ENCODE measurements at places on chromosomes 13 and 19.
A peak's percentile ranks its signal among the peaks of the same experiment; 100 is the strongest.

- DNase-seq, result peak; percentile 32
Measured at GRCh38 chr19:41480336-41480735, 37.4 kb downstream of the ERICH4 start.

DNA sequence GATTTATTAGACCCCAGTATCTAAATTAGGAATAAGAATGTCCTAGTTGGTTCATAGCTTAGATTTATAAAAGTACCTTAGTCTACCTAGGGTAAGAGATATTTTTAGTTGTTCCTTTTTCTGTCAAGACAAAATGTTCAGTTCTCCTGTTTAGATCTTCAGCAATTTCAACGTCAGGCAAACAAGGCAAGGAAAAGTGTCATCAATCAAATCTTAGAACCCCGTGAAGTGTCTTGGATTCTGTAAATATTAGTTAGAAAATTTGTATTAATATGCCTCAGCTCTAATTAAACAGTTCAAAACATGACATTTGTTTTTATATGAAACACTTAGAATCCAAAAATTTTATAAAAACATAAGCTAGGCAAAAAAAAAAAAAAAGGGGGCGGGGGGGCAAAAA is 296.6 kb downstream of the PCDH9 start:
- DNase-seq, result no peak

DNA sequence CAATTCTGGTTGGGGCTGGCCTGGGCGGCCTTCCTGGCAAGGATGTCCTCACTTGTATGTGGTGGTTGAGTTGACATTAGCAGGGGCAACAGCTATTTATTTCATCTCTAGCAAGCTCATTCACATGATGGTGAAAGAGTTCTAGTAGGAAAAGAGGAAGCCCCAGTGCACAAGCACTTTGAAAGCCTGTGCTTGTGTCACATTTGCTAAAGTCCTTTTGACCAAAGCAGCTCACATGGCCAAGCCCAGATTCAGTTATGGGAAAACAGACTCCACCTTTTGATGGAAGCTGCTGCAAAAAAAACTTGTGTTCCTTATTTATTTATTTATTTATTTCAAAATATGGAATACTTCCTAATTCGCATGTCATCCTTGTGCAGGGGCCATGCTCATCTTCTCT is 17.2 kb downstream of the GTF2F2 start:
- no peak for DNase-seq

DNA sequence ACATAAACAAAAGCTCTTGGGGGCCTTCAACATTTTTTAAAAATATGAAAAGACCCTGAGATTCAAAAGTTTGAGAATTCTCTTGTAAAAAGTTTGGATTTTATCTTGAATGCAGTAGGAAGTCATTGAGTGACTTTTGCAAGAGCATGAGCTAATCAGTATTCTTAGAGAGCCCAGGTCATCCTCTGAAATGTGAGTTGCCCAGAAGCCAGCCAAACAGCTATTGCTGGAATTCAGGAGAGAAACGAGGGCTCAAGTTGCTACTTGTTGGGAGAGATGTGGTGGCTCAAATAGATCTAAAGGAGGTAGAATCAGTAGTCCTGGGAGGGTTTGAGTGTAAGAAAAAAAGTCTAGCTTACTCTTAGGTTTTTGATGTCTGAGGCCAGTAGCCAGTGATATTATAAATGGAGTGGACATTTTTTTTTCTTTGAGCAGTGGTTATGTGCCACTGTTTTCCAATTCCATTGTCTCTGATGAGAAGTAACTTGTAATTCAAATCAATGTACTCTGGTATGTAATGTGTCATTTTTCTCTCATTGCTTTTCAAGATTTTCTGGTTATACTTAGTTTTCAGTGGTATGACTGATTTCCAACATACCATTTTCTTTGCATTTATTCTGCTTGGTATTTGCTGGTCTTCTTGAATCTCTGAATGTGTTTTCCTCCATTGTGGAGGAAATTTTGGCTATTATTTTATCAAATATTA is 30.7 kb downstream of the LMO7 start:
- no peak for DNase-seq

- DNase-seq, result no peak
Measured at GRCh38 chr13:23610966-23611491, 40.8 kb downstream of the TNFRSF19 start.
